ENCODE measurements at places on chromosomes 7 and 10. TPM values are rescaled to one million over a fixed set of nuclear protein-coding genes. Genes with fewer than 3 reads are reported as not detected.

DNA sequence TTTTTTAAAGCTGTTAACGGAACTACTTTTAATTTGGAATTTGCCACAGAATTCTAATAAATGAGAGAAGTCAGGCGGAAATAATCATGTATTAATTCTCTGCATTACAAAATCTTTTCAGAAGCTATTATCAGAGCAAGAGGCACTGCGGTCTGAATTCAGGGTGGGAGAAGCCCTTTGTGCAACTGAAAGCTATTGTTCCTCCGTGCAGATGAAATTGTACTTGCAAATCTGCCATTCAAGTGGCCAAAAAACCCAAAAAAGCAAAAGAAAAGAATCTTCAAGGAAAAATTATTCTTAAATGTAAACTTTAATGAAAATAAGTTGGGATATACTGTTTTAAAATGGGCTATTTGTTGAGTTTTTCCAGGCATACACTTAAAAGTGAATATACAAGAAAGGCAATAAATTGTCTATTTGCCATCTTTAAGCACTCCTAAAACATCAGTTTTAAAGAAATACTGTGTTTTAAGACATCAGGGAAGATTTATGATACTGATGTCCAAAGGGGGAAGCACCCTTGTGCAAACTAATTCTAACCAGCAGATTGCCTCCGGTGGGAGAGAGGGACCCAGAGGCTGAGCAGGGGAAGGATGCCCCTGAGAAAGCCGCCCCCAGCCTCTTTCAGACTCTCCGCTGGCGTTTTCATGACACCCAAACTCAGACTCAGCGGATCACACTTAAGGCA lies 351.2 kb downstream of the DNAJB6 start:
- DNase-seq, result no peak

GRCh38 chr7:2272031-2272430 lies 30.0 kb downstream of the NUDT1 start:
- DNase-seq, result no peak

- no peak for DNase-seq
These were observed 5.1 kb upstream of the PLEKHS1 start for GRCh38 chr10:113746217-113746957.

GRCh38 chr7:104548861-104549260 lies 220.5 kb downstream of the LHFPL3 start:
- no peak for DNase-seq

DNA sequence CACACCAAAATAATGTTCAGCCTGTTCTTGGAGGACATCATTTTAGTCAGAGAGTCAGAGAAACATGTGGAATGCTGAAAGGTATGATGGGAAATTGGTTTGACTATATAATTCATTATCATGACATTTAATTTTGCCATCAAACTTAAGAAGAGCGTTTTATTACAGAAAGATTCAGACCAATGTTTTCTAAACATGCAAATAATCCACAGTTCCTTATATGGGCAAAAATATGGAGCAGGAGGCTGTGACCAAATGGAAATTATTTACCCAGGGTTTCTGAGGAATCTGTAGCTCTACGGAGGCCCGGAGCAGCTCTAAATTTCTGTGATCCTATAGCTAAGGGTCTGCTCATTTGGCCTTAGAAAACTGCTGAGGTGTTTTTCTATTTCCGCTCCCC lies 33.2 kb downstream of the LAMB4 start:
- no peak for DNase-seq

DNA sequence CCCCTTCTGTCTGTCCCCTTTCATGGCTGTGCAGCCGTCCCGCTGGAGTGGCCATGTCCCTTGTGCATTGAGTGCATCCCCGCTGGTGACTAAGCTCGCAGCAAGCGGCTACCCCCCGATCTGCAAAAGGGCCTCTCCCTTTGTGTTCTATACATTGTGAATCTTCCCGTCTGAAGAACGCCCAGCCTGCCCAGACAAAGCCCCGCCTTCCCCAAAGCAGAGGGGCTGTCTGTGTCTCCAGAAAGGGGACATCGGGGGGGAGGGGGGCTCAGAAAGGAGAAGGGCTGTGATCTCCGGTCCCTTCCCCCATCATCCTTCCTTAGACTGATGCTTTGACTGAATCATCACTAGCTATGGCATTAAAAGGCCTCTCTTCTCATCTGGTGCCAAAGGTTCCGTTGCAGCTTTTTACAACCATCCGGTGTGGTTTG lies 11.9 kb downstream of the NPTX2 start:
- DNase-seq, result no peak

PTPN12 gene
- total RNA-seq, result 24.9 TPM

CLCN1 gene
- 0.09 TPM for total RNA-seq

- DNase-seq, result no peak
These were observed 929 bp upstream of the HGF start for GRCh38 chr7:81770728-81771223.
